ENCODE measurements at places on chromosomes 13 and 19. TPM values are rescaled to one million over a fixed set of nuclear protein-coding genes. Genes with fewer than 3 reads are reported as not detected.

The ZNF729 gene
- not detected for total RNA-seq

The PLA2G4C gene
- 1.1 TPM for total RNA-seq

The ACER1 gene
- total RNA-seq = not detected

The IFI30 gene
- 129 TPM for total RNA-seq

The KIR2DL4 gene
- not detected for total RNA-seq

The NTF4 gene
- total RNA-seq = not detected

The DMRTC2 gene
- total RNA-seq = not detected

The FXYD7 gene
- 0.08 TPM for total RNA-seq

The RASL11A gene
- 2.7 TPM for total RNA-seq

The ANGPTL4 gene
- 144 TPM for total RNA-seq

- no peak overlapping the region for H3K27ac ChIP-seq
- no peaks in the 10 kb centered on the region for H3K27me3 ChIP-seq
- H3K4me1 ChIP-seq = no peaks in the 10 kb centered on the region
- no peaks in the 10 kb centered on the region for H3K36me3 ChIP-seq
Measured at GRCh38 chr19:32630338-32630737, 44.6 kb downstream of the ANKRD27 start.

GRCh38 chr13:104289400-104289799 lies 1223.2 kb upstream of the SLC10A2 start:
- no peak for DNase-seq
- H3K36me3 ChIP-seq = no peaks in the 10 kb centered on the region
- no peaks in the 10 kb centered on the region for H3K27me3 ChIP-seq
- no peak overlapping the region for H3K27ac ChIP-seq
- H3K4me3 ChIP-seq = no peak overlapping the region

- peak overlapping the region; percentile 83 for H3K4me3 ChIP-seq
- H3K27ac ChIP-seq = no peak overlapping the region
- H3K4me1 ChIP-seq = no peaks in the 10 kb centered on the region
- H3K27me3 ChIP-seq = no peaks in the 10 kb centered on the region
Measured at GRCh38 chr19:11949201-11949600, 15.6 kb upstream of the ZNF763 start.

- no peak for DNase-seq
- H3K4me1 ChIP-seq = no peaks in the 10 kb centered on the region
- no peaks in the 10 kb centered on the region for H3K27me3 ChIP-seq
- no peaks in the 10 kb centered on the region for H3K36me3 ChIP-seq
- H3K4me3 ChIP-seq = no peak overlapping the region
Measured at GRCh38 chr13:53138376-53139036, 109.9 kb downstream of the OLFM4 start.

- no peaks in the 10 kb centered on the region for H3K27me3 ChIP-seq
- no peak for DNase-seq
Measured at GRCh38 chr13:56528040-56528790, 612.5 kb upstream of the PRR20A start.

- H3K36me3 ChIP-seq = peaks cover 10% of the 10 kb centered on the region
- no peaks in the 10 kb centered on the region for H3K27me3 ChIP-seq
- peak; percentile 66 for DNase-seq
- H3K4me3 ChIP-seq = peak within 1 kb of the TSS; percentile 87
Measured at GRCh38 chr19:49590971-49591730, at the start of gene PRR12. TSS of gene PRR12 (plus strand) at chr19:49591182. CDS start at chr19:49591655, 473 bp downstream.

- no peak overlapping the region for H3K27ac ChIP-seq
- H3K27me3 ChIP-seq = no peaks in the 10 kb centered on the region
- H3K36me3 ChIP-seq = peaks cover 38% of the 10 kb centered on the region
- H3K4me1 ChIP-seq = peaks cover 11% of the 10 kb centered on the region
- H3K4me3 ChIP-seq = no peak overlapping the region
Measured at GRCh38 chr19:29610574-29611271, 4.6 kb downstream of the POP4 start.

GRCh38 chr19:54248016-54248601 lies 5.5 kb upstream of the LILRA6 start:
- no peaks in the 10 kb centered on the region for H3K36me3 ChIP-seq
- H3K4me1 ChIP-seq = no peaks in the 10 kb centered on the region
- peak overlapping the region; percentile 79 for H3K27ac ChIP-seq
- no peak for DNase-seq
- H3K4me3 ChIP-seq = no peak overlapping the region

DNA sequence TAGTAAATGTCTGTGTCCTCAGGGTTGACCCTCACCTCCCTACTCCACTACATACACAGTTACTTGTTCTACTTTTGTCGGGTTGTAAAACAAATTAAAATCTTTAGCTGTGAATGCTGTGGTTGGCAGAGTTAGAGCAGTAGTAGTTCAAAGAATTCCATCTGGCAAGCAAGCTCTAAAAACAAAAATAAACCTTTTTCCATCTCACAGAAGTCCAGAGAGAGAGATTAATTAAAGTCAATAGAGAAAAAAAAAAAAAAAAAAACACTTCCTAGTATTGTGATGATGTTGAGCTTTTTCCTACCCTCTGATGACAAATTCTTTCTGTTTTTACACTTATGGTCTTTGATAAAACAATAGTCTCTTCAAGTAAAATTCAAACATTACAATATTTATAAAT lies 338.4 kb downstream of the PCDH17 start:
- H3K27me3 ChIP-seq = no peaks in the 10 kb centered on the region
- no peak for DNase-seq
- no peak overlapping the region for H3K4me3 ChIP-seq
- no peaks in the 10 kb centered on the region for H3K4me1 ChIP-seq

GRCh38 chr19:57978586-57979289 lies 4.4 kb upstream of the C19orf18 start:
- no peak overlapping the region for H3K27ac ChIP-seq
- no peaks in the 10 kb centered on the region for H3K27me3 ChIP-seq
- H3K4me3 ChIP-seq = no peak overlapping the region
- peaks cover 55% of the 10 kb centered on the region for H3K36me3 ChIP-seq
- no peaks in the 10 kb centered on the region for H3K4me1 ChIP-seq
- no peak for DNase-seq

DNA sequence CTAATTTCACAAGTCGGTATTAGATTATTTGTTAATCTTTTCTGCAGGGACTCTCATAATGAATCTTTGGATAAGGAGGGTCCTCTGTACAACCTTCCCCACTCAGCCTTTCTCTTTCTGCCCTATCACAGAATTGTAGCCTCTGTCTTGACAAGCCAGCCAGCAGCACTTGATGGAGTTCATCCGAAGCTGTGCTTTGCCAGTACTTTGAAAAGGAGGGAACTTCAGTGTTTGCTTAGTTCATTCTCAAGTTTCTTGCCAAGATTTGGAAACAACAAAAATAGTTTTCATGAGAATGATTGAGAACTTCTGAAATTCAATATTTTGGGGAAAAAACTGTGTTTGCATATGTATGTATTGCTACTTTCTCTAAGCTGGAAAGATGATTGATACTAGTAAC lies 69.3 kb upstream of the HMGB1 start:
- no peak for DNase-seq
- no peaks in the 10 kb centered on the region for H3K27me3 ChIP-seq
- H3K36me3 ChIP-seq = no peaks in the 10 kb centered on the region
- H3K27ac ChIP-seq = no peak overlapping the region
- H3K4me1 ChIP-seq = no peaks in the 10 kb centered on the region

- no peaks in the 10 kb centered on the region for H3K27me3 ChIP-seq
- H3K27ac ChIP-seq = peak overlapping the region; percentile 98
- H3K4me1 ChIP-seq = peaks cover 21% of the 10 kb centered on the region
- H3K36me3 ChIP-seq = no peaks in the 10 kb centered on the region
Measured at GRCh38 chr19:47660435-47660832, 51.5 kb downstream of the BICRA start.

DNA sequence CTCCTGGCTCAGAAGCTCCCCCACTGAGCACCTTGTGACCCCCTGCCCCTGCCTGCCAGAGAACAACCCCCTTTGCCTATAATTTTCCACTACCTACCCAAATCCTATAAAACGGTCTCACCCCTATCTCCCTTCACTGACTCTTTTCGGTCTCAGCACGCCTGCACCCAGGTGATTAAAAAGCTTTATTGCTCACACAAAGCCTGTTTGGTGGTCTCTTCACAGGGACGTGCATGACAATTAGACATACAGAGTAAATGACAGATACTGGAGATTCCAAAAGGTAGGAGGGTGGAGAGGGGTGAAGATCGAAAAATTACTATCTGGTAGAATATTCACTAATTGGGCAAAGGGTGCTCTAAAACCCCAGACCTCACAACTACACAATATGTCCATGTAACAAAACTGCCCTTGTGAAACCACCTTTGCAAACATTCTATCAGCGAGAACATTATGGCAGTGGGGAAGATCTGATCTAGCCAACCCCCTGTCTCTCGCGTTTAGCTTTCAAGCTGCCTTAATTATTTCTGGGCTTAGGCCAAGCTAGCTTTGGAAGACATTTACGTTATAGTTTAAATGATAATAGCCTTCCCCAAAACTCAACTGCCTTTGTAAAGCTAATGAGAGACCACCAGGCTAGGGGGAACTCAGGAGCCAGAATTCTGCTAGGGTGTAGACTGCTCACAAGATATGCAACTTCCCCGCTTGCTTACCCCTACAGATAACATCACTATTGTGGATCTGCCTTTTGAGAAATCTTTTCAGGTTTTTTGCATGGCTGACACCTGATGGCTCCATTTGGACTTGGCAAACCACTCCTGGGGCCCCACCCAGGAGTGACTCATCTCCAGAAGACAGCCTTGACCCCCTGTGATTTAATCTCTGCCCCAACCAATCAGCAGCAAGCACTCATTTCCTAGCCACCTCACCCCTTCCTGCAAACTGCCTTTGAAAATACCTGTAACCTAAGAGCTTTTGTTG lies 1534.0 kb upstream of the SPRY2 start:
- no peak overlapping the region for H3K27ac ChIP-seq
- H3K4me1 ChIP-seq = no peaks in the 10 kb centered on the region
- no peak overlapping the region for H3K4me3 ChIP-seq
- H3K27me3 ChIP-seq = no peaks in the 10 kb centered on the region

DNA sequence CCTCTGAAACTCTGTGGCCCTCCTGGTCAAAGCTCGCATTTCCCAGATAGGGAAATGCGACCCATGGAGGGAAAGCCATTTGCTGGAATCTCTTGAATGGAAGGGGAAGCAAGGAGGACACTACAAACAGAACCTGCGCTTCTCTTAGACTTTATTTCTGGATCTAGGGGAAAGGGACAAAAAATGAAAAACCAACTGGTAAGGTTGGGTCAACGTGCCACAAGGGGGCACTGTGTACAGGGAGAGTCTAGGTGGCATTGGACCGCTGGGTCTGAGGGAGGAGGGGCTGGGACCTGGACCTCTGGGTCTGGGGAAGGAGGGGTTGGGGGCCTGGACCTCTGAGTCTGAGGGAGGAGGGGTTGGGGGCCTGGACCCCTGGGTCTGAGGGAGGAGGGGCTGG lies 5.0 kb downstream of the KLK4 start:
- DNase-seq = no peak
- no peak overlapping the region for H3K27ac ChIP-seq
- H3K4me3 ChIP-seq = no peak overlapping the region
- H3K36me3 ChIP-seq = no peaks in the 10 kb centered on the region
- no peaks in the 10 kb centered on the region for H3K4me1 ChIP-seq

DNA sequence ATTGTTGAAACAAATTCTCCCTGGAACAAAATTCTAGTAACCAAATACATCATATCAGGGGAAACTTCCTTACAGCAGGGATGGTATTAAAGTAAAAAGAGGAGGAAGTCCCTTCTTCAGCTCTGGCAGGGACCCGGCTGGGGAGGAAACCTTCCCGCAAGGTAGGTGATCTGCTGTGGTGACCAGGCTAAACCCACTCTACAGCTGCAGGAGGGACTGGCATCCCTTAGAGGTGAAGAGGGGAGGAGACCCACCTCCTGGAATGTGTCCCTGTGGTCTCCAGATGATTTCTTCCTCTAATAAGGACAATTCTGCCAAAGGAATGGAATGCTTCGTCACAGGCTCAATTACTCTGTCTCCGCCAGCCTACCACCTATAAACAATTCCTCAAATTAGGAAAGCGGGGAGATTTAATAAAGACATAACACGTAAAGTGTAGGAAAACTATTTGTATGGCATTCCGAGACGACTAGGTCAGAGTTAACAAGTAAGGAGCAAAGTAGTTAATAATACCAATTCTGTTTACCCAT lies 637 bp upstream of the PDS5B start:
- peak overlapping the region; percentile 88 for H3K4me3 ChIP-seq
- peak; percentile 35 for DNase-seq
- H3K36me3 ChIP-seq = no peaks in the 10 kb centered on the region
- no peaks in the 10 kb centered on the region for H3K27me3 ChIP-seq

GRCh38 chr13:47897411-47898050 lies 103.5 kb downstream of the SUCLA2 start:
- no peaks in the 10 kb centered on the region for H3K4me1 ChIP-seq
- no peaks in the 10 kb centered on the region for H3K36me3 ChIP-seq
- no peak overlapping the region for H3K4me3 ChIP-seq
- H3K27ac ChIP-seq = no peak overlapping the region
- no peaks in the 10 kb centered on the region for H3K27me3 ChIP-seq

DNA sequence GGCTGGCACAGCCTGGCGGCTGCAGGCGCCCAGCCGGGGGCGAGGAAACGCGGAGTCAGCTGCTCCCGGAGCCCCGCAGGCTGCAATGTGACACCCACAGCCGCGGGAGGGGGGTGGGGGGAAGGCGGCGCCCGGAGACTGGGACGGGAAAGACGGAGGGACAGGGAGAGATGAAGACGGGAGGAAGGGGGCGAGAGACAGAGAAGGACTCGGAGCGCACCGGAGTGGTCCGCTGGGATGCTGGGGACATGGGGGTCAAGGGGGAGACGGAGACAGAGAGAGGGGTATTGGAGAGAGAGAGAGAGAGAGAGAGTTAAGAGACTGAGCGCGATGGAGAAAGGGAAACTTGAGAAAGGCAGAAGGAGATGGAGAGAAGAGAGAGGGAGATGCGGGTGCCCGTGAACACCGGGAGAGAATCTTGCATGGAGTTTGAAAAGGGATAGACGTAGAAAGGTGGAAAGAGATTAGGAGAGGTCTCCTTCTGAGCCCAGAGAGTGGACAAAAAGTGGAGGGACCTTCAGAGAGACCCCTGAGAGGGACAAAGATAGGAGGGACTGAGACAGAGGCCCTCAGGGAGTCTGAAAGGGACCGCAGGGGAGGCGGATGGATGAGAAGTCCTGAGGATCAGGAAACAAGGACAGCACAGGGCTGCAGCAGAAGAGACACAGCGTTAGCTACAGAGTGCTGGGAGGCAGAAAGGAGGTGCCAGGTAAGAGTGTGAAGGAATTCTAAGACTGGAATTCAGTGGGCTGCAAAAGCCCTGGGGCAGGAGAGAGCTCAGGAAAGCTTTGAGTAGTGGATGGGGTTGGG lies 1.0 kb downstream of the SCN1B start:
- no peak overlapping the region for H3K27ac ChIP-seq
- H3K36me3 ChIP-seq = peaks cover 1% of the 10 kb centered on the region

Measured in liver (tissue), 10 donors.